ENCODE measurements at places on chromosomes 1 and 21. TPM values are rescaled to one million over a fixed set of nuclear protein-coding genes. Genes with fewer than 3 reads are reported as not detected.

GRCh38 chr1:200217703-200218102, 190.2 kb downstream of the NR5A2 start:
- DNase-seq: no peak

GRCh38 chr1:108096089-108096488, 104.1 kb downstream of the SLC25A24 start:
- DNase-seq: no peak

DNA sequence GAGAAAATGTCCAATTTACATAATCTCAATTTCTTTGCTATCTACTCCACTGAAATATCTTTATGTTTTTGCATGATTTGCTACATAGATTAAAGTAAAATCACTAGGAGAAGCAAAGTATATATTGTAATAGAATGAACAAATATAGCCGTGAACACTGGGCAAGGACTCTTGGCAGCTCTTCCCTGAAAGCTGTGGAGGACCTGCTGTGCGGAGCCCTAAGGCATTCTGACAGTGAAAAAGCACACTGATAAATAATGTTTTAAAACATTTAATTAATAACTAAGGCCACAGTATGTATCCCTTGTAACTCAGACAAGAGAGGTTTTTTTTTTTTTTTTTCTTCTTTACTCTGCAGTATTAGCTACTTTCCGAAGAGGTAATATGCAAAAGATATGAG, 256.1 kb upstream of the DPYD start:
- DNase-seq: no peak

- no peak for DNase-seq
These were observed 739 bp downstream of the ZNF593 start for GRCh38 chr1:26170472-26170821.

GRCh38 chr1:33338440-33339211, 17.7 kb upstream of the A3GALT2 start:
- DNase-seq: peak; percentile 65

The CA14 gene
- 14.0 TPM for total RNA-seq

DNA sequence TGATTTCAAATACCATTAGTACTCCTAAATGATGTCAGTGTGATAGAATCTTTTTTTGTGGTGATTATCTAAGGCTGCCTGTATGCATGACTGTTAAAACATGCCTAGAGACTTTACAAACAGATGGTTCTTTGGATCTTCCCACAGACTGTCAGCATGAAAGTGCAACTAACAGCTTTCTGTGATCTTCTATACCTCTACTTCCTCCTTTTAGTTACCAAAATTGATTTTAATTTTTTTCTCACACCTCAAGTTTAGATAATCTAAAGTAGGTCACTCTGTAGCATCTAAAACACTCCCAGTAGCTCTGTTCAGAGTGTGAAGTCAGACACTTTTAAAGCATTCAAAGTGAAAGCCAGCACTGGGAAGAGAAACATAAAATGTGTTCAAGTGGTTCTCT, 534.5 kb downstream of the PTPRC start:
- no peak for DNase-seq

The FAM177B gene
- total RNA-seq: not detected

The S100A13 gene
- total RNA-seq: 153 TPM

DNA sequence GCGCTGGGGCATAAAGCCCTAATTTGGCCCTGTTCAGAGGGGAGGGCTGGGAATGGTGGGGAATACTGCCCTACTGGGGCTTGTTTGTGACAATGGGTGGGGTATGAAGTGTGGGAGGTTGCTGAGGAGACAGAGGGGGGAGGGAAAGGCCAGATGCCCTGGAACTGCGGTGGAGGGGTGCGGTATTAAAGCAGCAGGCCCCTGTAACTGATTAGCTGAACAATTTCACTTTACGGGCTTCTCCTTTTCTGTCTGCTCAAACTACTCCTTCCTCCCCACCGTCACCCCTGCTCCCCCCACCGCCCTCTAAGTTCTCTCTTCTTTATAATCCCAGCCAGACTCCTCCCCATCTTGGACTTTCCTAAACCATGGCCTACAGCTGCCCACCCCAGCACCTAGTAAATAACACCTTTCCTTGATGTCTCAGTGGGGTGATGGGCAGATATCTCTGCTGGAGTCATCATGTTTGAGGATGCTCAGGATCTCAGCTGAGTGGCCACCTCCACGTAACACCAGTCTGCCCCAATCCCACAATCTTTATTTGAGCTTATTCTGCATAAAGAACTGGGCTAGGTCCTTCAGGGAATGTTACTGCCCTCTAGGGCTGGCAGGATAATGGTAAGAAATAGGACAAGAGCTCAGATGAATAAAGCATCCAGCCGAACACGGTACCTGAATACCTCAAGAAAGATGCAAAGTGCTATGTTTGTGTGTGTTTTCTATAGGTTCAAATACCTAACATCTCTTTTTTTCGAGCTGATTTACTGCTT, 33.5 kb downstream of the XCL1 start:
- no peak for DNase-seq

The PRXL2B gene
- 9.8 TPM for total RNA-seq

- no peak for DNase-seq
These were observed 252.1 kb upstream of the RAB4A start for GRCh38 chr1:229018674-229019295.

The MEX3A gene
- total RNA-seq: 0.16 TPM

GRCh38 chr1:236392182-236392581, 1.9 kb upstream of the EDARADD start:
- DNase-seq: no peak

- DNase-seq: no peak
These were observed 30.3 kb upstream of the RLF start for GRCh38 chr1:40130892-40131291.

The TMEM269 gene
- total RNA-seq: not detected

The RBP7 gene
- total RNA-seq: 30.2 TPM

DNA sequence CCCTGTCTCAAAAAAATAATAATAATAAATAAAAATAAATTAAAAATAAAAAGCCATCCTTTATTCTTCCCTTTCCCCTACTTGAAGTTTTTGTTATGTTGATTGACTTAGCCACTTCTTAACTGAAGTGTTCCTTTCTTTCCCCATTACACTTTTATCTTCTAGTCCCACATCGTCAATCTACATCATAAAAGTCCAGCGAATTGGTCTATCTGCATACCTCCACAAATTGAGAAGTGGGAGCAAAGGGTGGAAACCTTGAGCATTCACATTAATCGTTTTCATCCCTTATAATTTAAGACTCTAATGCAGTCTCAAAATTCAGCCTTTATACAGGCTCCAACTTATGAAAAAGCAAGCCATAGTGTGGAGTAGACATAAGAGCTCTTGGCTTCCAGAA, 6.5 kb upstream of the ZYG11A start:
- DNase-seq: no peak

- DNase-seq: peak; percentile 24
These were observed 147.2 kb downstream of the PEX14 start for GRCh38 chr1:10621906-10622305.

The MXRA8 gene
- 21.7 TPM for total RNA-seq

The FBXO2 gene
- 2.3 TPM for total RNA-seq

DNA sequence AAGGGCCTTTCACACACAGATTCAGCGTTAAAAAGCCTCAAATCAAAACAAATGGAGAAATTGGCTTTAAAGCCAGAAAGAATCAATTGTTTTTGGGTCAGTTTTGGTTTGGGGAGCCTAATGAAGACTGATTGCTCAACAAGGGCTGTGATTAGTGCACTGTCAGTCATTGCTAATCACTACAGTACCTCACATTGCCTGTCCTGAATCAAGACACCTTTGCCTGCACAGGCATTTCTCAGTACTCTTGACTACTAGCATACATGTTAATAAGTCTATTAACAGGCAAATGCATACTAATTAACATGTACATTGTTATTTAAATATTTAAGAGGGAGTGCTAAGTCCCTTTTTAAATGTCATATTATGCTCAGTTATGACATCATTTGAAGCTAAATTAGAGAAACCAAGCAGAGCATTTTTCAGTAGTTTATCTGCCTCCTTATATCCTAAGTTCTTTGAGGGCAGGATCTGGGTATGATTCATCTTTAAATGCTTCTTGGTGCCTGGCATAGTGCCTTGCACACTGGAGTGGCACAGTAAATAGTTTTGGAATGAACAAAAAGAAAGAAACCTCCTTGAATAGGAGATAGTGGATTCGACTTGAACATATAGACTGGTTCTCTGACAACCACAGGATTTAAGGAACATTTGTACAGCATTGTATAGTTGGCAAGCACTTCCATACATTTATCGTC, 25.8 kb upstream of the CCN1 start:
- DNase-seq: no peak

The RPE65 gene
- total RNA-seq: not detected

The BGLAP gene
- total RNA-seq: 0.83 TPM

DNA sequence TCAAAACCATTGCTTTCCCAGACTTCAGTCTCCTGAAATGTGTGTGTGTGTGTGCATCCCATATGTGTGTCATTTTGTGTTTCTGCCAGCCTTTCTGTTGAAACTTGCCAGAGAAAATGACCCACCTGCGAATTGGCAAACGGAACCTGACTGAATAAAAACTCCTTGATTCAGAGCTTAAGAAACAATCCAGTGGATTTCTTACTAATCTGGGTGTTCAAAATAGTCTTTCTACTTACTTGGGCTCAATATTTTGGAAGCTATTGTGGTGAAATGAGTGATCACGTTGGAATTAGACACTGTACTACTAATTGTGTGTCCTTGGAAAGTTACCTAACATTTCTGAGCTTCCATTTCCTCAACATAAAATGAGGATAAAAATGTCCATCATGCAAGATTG, 138.9 kb upstream of the ERG start:
- no peak for DNase-seq

DNA sequence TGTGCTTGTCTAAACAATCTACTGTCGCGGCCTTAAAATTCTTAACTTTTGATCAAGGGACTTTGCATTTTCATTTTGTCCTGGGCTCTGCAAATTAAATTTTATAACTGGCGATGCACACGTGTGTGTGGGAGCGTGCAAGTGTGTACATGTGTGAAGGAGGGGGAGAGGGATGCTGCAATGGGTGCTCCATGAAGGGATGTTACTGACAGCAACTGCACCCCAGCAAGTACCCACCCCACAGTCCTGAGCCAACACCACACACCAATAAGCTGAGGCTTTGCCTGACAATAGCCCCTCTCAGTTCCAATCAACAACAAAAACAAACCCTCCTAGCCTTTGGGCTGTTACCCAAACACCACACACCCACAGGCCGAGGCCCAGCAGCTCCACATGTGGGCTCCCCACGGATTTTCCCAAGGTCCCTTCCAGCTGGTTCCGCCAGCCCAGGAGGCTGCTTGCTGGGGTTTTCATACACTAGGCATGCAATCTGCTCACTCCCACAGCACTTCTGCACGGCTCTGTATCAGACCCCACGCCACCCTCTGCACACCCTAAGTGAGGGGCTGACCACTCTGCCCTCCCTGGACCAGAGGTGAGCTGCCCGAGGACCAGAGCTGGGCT, 32.8 kb upstream of the IFFO2 start:
- DNase-seq: no peak

The KCNT2 gene
- total RNA-seq: 1.0 TPM

GRCh38 chr1:32960342-32960741, 4.3 kb downstream of the RNF19B start:
- DNase-seq: no peak

The PARS2 gene
- 4.0 TPM for total RNA-seq

DNA sequence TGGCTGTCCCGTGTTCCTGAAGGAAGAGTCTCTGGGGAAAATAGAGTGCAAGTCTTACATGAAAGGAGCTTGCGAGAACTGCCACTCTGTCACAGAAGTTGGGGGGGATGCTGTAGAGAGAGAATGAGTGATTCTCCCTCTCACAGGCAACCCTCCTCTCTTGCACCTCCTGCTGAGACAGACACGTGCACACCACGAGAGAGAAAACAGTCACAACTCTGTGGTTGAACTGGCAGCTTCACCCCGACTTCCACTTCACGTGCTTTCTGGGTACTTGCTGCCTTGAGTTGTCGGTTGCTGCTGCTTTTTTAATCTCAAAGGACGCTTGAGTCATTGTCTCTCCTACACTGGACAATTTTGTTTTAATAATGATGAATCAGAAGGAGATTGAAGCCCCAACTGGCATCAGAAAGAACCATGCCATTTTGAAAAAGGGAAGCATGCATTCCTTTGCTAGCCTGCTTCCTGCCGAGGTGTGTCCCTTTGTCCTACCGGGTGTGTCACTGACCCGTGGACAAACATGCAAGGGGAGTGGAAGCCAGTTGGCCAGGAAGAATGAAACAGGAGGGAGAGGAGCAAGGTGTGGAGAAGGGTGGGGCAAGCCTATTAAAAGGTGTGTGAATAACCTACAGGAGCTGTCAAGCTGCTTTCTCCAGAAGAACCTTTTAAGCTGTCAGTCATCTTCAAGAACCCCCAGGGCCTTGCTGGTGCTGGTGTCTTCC, 164.2 kb downstream of the CACNA1E start:
- DNase-seq: no peak

GRCh38 chr1:58047265-58047858, 499.2 kb downstream of the OMA1 start:
- peak; percentile 52 for DNase-seq

The RNU1-3 gene
- total RNA-seq: 9,391 TPM

The IQCC gene
- total RNA-seq: 0.97 TPM

- peak; percentile 45 for DNase-seq
These were observed 562 bp downstream of the DYNLT5 start for GRCh38 chr1:66752671-66753371.

DNA sequence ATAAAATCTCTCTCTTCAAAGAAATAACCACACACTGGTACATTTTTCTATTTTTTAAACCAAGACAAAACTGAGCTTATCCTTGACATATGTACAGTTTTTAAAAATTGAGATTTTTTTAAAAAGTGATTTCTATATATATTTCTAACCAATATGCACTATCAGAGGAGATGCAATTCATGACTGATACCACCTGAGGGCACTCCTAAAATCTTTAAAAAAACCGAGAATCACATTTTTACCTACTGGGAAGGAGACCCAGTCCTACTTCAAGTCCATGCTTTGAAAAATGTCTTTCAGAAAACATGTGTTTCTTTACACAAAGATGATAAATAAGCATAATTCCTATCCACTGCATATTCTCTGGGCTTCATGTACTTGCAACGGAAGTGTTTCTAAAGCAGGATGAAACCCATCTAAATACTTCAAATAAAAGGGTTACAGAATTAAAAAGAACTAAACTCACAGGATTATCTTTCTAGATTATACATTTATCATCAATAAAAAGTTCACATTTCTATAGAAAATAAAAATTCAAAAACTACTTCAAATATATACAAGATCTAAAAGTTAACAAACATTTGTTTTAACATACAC, 98.6 kb downstream of the ENAH start:
- DNase-seq: no peak

The RIPPLY3 gene
- not detected for total RNA-seq

- DNase-seq: no peak
These were observed 34.0 kb downstream of the SLC45A1 start for GRCh38 chr1:8351693-8352470.

The IL19 gene
- not detected for total RNA-seq

The SLFNL1 gene
- 0.22 TPM for total RNA-seq

GRCh38 chr1:33814166-33814565, 49.7 kb upstream of the HMGB4 start:
- no peak for DNase-seq

GRCh38 chr1:233675893-233676292, 62.0 kb downstream of the KCNK1 start:
- no peak for DNase-seq

The C1orf74 gene
- total RNA-seq: 1.9 TPM

- no peak for DNase-seq
These were observed 1.8 kb upstream of the FCRL6 start for GRCh38 chr1:159800177-159800930.

The TPRG1L gene
- total RNA-seq: 47.0 TPM

Data from Right ventricle myocardium superior (tissue), 1 donor.